ENCODE measurements at places on chromosomes 16 and 17.

DNA sequence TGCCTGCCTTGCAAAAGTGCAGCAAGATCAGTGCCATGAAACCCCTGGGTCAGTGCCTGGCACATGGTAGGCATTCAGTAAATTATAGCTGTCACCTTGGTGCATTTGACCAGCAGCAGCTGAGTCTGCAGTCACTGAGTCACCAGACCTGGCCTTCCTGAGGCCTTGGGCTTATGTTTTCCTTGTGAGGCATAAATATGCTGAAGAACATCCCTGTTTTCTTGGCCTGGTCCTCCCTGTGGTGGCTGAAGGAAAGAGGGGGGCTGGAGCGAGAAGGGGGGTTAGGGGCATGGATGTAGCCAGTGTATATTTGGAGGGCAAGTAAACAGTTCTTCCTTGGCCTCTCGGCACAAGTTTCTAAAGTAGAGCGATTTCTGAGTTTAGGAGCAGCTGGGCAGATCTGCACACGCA lies 26.5 kb downstream of the EPN2 start:
- peak; percentile 88 for DNase-seq

- DNase-seq, result no peak
Measured at GRCh38 chr17:55677446-55677845, 45.2 kb downstream of the TMEM100 start.

GRCh38 chr17:63634163-63634562 lies 11.9 kb downstream of the MAP3K3 start:
- DNase-seq, result no peak

DNA sequence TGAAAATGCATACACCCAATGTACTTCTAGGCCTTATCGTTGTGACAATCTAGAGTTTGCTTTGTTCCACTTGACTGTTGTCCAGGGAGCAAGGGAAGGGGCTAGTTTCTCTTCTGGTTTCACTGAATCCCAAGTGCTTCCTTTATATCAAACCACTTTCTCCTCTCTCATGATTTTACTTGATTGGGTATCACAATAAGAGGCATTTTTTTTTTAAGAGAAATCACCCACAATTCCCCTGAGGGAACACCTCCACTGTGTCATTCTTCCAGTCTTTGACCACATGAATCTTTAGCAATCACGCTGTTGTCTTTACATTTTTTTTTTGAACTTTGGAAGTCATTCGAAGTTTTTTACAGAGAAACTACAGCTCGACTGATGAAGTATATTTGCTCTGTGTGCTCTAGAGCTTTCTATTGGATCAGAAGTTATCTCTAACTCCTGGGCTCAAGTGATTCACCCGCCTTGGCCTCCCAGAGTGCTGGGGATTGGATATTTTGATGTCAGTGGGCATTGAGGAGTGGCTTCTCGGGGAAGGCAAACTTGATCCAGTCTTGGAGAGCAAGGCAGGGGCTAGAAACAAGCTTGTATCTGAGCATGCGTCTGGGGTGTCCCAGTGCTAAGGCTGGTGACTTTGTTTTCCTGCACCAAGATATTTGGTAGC lies 3.0 kb downstream of the CDH1 start:
- DNase-seq, result no peak

GRCh38 chr17:40648384-40648968 lies 858 bp upstream of the SMARCE1 start:
- DNase-seq, result no peak

DNA sequence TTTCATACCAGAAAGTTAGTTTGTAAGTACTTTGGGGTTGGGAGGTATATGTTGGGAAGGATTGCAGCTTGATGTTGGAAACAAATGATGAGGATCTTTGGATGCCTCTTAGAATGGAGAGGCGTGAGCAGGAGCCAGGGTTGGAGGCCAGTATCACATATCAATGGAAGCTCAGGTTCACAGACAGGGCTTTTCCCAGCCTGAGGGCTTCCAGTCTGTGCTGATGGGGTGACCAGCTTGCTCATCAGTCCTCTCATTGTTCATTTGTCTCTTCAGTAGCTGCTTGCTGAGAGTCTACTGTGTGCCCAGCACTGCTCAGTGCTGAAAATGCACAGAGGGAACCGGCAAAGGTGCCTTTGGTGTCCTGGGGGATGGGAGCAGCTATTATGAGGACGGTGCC lies 5.8 kb downstream of the DNAAF1 start:
- no peak for DNase-seq

- no peak for DNase-seq
Measured at GRCh38 chr17:17107891-17108431, 65.7 kb downstream of the MPRIP start.

- DNase-seq, result no peak
Measured at GRCh38 chr17:65674246-65675045, 113.0 kb upstream of the AXIN2 start.

DNA sequence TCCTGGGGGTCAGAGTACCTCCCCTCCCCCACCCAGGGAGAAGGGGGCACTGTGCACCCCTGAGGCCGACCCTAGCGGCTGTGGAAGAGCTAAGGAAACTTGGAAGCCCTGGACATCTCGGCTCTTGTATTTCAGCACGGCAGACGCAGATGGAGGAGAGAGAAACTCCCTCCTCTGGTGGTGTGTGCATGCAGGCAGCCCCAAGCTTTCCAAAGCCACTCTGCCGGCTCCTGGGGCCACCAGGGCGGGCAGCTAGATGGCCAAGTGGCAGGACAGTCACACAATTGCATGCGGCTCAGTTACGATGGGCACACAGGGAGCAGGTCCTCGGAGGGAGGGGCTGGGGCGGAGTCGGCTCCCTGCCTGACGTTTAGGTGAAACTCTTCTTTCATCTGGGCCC lies 195.5 kb downstream of the RBFOX3 start:
- no peak for DNase-seq

DNA sequence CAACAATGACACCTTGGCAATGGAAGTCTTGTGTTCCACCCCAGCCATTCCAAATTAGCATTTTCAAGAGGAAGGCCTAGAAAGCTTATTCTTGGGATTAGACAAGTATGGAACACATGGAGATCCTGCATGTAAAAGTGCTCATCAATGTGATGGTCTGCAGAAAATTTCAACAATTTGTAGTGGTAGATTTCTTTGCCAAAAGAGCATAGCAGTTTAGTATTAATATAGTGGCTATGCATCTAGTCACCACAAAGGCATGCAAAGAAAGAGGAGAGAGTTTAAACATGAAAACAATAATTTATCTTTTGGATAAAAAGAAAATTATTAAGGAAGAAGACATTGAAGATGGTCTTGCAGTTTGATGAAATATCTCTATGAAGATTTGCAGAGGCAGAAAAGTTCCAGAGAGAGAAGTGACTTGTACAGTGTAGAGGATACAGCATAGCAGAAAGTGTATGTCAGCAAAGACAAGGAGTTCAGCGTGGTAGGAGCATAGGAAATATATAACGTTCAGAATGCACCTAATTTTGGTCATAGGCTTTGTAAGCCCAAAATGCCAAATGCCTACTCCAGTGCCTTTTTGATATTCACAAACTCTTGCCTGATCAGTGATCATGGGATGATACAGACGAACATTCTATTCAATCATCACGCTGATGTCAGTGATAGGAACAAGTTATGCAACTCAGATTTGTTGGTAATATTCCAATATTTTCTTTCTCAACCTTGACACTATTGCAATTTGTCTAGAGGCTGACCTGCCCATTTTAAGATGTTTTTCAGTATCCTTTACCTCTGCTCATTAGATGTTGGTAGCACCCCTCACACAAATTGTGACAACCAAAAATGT lies 727.9 kb upstream of the SOX9 start:
- DNase-seq, result no peak

DNA sequence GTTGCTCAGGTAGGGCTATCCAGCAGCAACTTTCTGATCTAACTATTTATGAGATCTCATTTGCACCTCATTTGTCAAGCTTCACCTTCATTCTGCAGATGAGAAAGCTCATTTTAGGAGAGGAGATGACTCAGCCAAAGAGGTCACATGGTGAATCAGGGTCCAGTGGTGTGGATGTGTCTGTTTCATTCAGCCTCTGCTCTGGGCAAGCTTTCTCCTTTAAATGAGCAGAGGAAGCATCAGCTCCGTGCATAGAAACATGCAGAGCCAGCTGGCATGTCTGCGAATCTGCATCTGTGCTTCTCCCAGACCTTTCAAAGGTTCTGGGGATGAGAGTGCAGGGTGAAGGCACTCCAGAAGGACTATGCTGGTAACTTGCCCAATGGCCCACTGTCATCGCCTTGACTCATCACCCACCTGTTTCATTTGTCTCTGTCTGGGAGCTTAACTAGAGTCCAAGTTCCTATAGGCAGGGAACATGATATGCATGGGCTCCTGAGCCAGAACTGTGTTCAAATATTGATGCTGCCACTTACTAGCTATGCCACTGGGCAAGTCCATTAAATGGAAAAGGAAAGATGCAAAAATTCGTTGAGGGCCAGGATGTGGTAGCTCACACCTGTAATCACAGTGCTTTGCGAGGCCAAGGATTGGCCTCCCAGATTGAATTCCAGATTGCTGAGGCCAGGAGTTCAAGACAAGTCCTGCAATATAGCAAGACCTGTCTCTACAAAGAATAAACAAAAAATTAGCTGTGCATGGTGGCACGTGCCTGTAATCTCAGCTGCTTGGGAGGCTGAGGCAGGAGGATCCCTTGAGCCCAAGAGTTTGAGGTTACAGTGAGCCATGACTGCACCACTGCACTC lies 67.1 kb upstream of the NLK start:
- DNase-seq, result no peak

DNA sequence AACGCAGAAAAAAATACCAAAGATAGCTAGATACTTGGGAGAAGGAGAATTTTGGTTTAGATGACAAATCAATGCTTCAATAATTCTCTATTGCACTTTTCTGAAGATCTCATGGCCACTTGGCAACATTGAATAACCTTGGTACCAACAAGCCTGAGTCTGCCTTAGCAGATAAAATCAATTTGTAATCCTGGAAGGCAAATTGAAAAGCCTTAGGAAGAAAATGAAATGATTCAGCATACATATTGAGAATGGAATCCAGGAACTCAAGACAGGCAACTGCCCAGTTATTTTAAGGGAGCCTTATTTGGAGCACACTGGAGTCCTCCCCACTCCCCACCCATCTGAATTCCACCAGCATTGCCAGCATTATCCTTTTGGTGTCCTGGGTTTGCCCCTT lies 109.3 kb upstream of the SOX9 start:
- DNase-seq, result no peak

- DNase-seq, result peak; percentile 96
Measured at GRCh38 chr17:38464723-38465390, 36.6 kb downstream of the ARHGAP23 start.

Measured in ascending aorta (tissue), 2 donors.